Motor neuron (in vitro differentiated cells): ENCODE measurements at places on chromosomes 11 and 22. TPM values are rescaled to one million over a fixed set of nuclear protein-coding genes. Genes with fewer than 3 reads are reported as not detected.

- ATAC-seq: peak; percentile 68
Measured at GRCh38 chr11:128874427-128874826, 7.3 kb upstream of the KCNJ1 start.

DNA sequence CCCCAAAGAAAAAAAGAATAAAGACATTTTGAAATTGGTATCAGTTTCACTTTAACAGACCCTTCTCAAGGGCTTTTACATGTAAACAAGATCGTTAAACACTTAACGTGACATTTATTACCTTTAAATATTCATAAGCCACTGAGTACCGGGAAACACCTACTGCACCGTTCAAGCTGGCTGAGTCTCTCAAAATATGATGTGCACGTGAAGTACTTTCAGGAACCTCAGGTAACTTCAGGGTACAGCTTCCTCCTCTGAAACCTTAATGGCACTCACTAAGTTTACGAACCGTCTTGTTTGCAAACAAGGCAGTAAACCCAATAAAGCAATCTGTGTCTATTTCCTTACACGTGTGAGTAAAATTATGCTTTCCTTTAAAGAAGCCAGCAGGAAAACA is 105.5 kb upstream of the TENM4 start:
- no peak for ATAC-seq

DNA sequence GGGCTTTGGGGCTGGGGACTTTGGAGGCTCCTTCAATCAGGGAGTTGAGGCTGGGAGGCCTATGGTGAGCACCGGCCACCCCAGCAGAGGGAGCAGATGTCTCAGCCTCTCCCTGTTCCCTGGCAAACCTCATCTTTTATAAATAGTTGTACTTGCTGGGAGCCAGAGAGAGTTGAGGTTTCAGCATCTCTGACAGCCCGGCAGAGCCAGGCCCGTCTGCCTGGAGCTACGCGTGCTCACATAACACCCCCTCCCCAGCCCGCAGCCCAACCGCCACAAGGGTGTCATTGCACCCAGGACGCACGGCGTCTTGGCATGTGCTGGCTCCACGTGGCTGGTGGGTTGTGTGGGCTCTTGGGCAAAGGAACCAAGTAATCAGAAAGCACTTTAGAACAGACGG is 127.1 kb downstream of the CHST1 start:
- ATAC-seq: no peak

DNA sequence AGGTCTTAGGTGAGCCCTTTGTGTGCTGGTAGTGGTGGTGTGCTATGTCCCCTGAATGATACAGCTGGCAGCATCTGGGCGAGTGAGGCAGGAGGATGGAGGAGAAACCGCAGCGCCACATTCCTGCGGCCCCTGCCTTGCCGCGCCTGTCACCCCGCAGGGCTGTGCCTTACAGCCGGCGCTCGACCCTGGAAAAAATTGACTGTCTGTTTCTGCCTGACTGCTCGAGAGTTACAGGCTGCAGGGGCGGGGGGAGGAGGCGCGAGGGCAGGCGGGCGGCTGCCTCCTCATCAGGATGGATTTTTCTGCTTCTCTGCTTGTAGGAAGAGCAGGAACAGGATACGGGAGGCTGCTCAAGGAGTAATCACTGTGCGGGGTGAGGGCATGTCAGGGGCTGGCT is 443.4 kb downstream of the MIAT start:
- peak; percentile 70 for ATAC-seq

- ATAC-seq: no peak
Measured at GRCh38 chr11:73516080-73516479, 81.8 kb downstream of the FAM168A start.

GRCh38 chr22:50141462-50141861 is 29.1 kb upstream of the PANX2 start:
- no peak for ATAC-seq

GRCh38 chr22:35544189-35544588 is 3.6 kb downstream of the RASD2 start:
- ATAC-seq: no peak

GRCh38 chr11:76510060-76511047 is 65.5 kb downstream of the EMSY start:
- ATAC-seq: no peak

GRCh38 chr22:38989466-38989865 is 7.3 kb downstream of the APOBEC3B start:
- no peak for ATAC-seq

DNA sequence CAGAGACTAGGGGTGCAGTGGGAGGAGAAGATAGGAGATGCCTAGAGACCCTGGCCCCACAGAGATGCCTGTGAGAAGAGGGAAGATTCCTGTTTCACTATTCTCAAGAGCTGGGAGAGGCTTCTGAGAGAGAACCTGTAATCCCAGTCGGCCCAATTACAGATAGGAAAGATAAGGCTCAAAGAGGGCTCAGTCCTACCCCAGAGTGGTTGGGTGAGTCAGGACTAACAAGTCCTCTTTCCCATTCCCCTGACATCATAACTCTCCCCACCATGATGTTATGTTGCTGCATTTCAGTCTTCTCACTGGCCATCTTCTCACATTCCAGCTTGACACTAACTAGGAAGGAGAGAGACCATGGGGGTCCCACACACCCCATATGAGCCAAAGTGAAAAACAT is 17.9 kb downstream of the ARHGEF12 start:
- ATAC-seq: peak; percentile 14

DNA sequence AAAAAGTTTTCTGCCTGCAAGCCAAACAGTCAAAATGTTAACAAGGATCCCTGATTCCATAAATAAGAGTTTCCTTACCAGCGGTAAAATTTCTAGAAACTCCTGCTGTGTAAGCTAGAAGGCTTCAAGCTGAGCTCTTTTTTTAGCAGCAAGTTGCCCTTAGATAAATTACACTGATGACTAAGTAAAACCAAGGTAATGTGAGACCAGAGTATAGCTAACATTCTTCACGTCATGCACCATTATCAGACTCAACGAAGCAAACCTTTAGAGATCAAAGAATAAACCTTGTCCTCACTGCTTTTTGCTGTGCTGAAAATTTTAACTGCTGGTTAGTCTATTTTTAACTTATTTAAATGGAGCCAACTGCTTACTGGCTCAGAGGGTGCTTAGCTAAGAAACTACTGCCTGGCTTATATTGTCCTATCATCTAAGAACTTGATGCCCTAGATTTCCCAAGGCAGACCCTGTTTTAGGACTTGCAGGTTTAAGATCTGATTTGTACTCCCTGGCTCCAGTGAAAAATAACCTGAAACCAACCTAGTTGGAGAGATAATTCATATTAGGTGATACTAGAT is 900.7 kb downstream of the JRKL start:
- ATAC-seq: no peak

DNA sequence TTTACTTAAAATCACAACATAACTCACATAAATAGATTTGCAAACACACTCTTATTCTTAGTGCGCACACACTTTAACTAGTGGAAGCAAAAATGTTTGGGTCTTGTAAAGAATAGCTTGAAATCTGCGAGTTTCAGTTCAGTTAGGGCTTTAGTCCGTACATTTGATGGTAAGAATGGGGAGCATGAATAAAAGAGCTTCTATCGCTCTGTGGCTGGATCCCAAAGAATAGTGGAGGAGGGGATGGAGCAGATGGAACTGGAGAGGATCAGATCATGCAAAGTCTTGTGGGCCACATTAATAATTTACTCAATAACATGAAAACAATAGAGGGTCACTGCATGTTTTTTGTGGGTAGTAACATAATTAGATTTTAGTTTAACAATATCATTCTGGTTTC is 44.3 kb downstream of the DNHD1 start:
- no peak for ATAC-seq

DNA sequence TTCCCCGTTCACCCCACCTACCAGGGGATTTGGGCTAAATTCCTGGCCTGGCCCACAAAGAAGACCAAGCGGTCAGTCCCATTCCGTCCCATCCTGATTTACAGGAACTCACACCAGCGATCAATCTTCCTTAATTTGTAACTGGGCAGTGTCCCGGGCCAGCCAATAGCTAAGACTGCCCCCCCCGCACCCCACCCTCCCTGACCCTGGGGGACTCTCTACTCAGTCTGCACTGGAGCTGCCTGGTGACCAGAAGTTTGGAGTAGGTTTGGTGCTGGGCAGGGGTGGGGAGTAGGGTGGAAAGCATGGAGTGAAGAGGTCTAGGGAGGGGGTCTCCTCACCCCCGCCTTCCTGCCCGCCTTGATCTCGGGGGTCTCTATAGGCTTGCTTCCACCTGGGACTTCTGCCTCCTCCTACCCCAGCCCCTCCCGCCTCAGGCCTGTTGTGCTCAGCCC is at the start of gene SERPING1:
SERPING1 (plus strand) TSS at position 225 of the 455 bp plus-strand sequence. CDS start 586 bp downstream, outside the sequence.
- peak; percentile 51 for ATAC-seq

DNA sequence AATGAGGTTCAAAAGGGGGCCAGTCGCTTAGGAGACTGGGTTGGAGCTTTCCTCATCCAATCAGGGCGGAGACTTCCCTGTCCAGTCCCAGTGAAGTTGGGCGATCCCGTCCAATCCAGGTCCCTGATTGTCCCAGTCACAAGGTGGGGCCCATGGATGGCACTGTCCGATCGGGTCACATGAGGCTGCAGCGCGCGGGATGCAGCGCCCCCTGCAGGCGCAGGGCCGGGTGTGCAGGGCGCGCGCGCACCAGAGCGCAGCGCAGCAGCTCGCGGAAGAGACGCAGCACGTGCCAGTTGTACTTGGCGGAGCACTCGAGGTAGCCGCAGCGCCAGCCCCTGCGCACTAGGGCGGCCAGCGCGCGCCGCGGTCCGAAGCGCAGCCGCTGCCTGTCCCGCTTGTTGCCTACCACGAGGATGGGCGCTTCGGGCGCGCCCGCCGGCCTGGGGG is 2.3 kb downstream of the RASL10A start:
- ATAC-seq: peak; percentile 10

- no peak for ATAC-seq
Measured at GRCh38 chr22:49266561-49267519, 560.8 kb downstream of the BRD1 start.

DNA sequence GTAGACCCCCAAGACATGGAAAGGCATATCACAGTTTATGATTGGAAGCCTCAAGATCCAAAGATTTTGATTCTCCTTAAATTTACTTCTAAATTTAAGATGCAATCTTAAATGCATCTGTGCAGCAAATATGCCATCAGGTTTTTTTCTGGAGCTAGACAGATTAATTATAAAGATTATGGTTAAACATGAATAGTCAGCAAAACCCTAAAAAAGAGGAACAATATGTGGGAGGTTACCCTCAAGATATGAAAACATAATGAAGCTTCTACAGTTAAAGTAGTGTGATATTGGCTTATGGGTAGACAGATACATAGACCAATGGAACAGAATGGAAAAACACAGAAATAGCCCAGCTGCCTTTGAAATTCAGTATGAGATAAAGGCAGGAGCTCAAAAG is 31.7 kb downstream of the OR8B12 start:
- ATAC-seq: no peak

DNA sequence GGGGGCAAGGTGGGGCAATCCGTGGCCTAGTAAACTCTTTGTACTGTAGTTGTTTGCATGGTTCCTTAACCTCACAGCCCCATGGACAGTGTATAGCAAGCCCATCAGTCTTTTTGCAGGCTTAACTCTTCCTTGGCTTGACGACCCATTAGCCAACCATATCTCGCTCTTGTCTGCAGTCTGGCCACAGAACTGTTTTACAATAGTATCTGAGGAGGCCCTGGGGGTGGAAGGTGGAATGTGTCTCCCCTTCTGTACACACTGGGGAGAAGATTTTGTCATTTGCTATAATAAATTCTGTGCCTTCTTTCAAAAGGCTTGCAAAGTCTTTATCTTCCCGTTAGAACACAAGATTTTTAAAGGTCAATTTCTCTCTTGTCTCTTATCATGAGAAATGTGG is 190.3 kb upstream of the NARS2 start:
- no peak for ATAC-seq

DNA sequence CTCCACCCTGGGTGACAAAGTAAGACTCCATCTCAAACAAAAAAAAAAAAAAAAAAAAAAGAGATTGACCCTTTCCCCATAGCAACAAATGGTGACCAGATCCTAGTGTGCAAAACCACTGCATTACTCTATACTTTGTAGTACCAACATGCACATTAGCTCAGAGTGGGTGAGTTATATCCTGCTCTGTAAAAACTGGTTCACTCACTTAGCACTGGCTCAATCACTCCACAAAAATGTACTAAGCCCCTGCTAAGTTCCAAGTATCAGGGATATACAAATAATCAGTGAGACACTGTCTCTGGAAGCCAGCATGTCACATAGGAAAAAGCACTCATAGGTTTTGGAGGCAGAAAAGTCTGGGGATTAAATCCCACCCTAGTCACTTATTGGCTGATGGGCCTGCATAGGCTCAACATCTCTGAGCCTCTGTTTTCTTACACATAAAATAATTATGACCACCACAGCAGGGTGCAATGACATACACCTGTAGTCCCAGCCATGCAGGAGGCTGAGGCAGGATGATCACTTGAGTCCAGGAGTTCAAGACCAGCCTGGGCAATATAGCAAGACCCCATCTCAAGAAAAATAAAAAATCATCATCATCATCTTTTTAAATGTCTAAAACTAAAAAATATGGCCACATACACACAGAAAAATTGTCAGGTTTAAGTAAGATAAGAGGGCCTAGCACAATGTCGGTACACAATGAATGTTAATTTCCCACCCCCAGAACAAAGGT is 11.9 kb downstream of the FAM168A start:
- ATAC-seq: no peak

The POU2AF2 gene
- 0.73 and 1.2 TPM in 2 replicates for total RNA-seq

The GAB4 gene
- 0.18 and 1.2 TPM in 2 replicates for total RNA-seq

The MARK2 gene
- total RNA-seq: 12.0 and 12.7 TPM in 2 replicates

The TOM1 gene
- total RNA-seq: 52.3 and 52.7 TPM in 2 replicates

The MS4A15 gene
- total RNA-seq: 0.33 and 0.78 TPM in 2 replicates

The RGL4 gene
- 0.41 and 0.73 TPM in 2 replicates for total RNA-seq
